ENCODE measurements at places on chromosomes 5 and 9. TPM values are rescaled to one million over a fixed set of nuclear protein-coding genes. Genes with fewer than 3 reads are reported as not detected.

DNA sequence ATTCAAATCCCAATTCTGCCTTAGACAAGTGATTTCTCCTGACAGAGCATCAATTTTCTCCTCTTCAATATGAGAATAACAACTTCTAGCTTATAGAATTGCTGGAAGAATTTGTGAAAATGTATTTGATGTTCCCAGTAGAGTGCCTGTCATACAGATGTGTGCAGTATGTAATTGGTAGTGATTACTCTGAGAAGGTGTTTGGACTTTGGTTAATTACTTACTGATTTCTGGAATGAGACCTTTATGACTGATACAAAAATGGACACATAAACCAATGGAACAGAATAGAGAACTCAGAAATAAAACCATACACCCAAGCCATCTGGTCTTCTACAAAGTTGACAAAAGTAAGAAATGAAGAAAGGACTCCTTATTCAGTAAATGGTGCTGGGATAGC, 101.9 kb upstream of the TRIM32 start:
- H3K27me3 ChIP-seq, result no peaks in the 10 kb centered on the region
- no peaks in the 10 kb centered on the region for H3K36me3 ChIP-seq
- H3K4me1 ChIP-seq, result no peaks in the 10 kb centered on the region
- no peak for DNase-seq
- H3K4me3 ChIP-seq, result no peak overlapping the region
- H3K27ac ChIP-seq, result no peak overlapping the region

The DHX29 gene
- 36.8 TPM for total RNA-seq

The ENHO gene
- under 0.01 TPM for total RNA-seq

The ANKRD18A gene
- not detected for total RNA-seq

GRCh38 chr9:116646661-116647514, 40.2 kb upstream of the TRIM32 start:
- peak; percentile 21 for DNase-seq
- H3K36me3 ChIP-seq, result no peaks in the 10 kb centered on the region
- H3K27me3 ChIP-seq, result no peaks in the 10 kb centered on the region
- H3K4me1 ChIP-seq, result peaks cover 10% of the 10 kb centered on the region

The TPPP gene
- total RNA-seq, result not detected

- no peak for DNase-seq
- no peaks in the 10 kb centered on the region for H3K4me1 ChIP-seq
- H3K27ac ChIP-seq, result no peak overlapping the region
- no peak overlapping the region for H3K4me3 ChIP-seq
- no peaks in the 10 kb centered on the region for H3K36me3 ChIP-seq
- H3K27me3 ChIP-seq, result no peaks in the 10 kb centered on the region
These were observed 98.2 kb upstream of the RASA1 start for GRCh38 chr5:87169300-87169991.

GRCh38 chr5:7902666-7903625, 34.0 kb downstream of the MTRR start:
- peaks cover 36% of the 10 kb centered on the region for H3K36me3 ChIP-seq
- H3K4me3 ChIP-seq, result no peak overlapping the region
- DNase-seq, result no peak
- H3K27me3 ChIP-seq, result no peaks in the 10 kb centered on the region
- H3K4me1 ChIP-seq, result peaks cover 24% of the 10 kb centered on the region

- peak within 1 kb of the TSS; percentile 87 for H3K4me3 ChIP-seq
- peaks cover 12% of the 10 kb centered on the region for H3K4me1 ChIP-seq
- peak; percentile 97 for DNase-seq
- H3K36me3 ChIP-seq, result no peaks in the 10 kb centered on the region
- H3K27ac ChIP-seq, result peak within 1 kb of the TSS; percentile 62
- H3K27me3 ChIP-seq, result no peaks in the 10 kb centered on the region
These were observed at the start of gene GOLM1 for GRCh38 chr9:86098824-86099700. Gene GOLM1 (minus strand): TSS chr9:86099558. CDS start chr9:86079320, 20,238 bp downstream.

The SPINK7 gene
- not detected for total RNA-seq
